Lower lobe of right lung (tissue), 2 donors: ENCODE measurements at places on chromosomes 1 and 21. TPM values are rescaled to one million over a fixed set of nuclear protein-coding genes. Genes with fewer than 3 reads are reported as not detected.

- DNase-seq, result no peak
These were observed 142.8 kb downstream of the CDC7 start for GRCh38 chr1:91643431-91643830.

The HSD3B1 gene
- total RNA-seq, result not detected

DNA sequence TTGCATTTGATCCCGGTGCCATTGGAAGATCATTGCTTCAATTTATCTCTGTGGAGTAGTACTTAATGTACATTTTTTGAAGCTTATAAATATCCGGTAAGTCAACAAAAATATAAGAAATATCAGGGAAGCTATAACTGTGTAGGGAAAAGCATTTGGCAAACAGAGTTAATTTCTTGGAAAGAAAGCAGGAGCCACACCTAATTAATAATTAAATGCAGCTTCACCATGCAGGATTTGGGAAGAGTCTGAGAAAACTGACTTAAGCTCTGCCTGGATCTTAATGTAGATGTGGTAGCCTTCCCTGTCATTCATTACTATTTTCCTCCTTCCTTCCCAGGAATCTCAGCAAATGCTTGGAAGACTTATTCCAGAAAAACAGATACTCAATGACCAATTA is 134.5 kb downstream of the ATP5PO start:
- DNase-seq, result no peak

DNA sequence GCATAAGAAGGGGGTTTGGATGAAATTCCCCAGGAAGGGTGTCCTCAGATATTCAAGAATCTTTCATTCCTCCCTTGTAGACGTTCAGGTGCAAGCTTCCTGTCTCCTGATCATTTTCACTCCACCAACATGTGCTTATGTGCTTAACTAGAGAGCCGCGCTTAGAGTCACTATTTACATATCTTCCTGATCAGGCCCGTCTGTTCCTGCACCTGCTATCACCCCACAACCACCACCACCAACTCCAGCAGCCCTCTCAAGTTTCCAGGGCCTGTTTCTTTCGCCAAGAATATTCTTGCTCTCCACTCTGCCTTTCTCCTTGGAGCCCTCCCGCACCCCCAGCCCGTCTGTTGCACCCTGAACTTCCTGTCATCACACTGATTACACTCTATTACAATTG is 113.4 kb downstream of the SPSB1 start:
- no peak for DNase-seq

The LCE1B gene
- not detected for total RNA-seq

- no peak for DNase-seq
These were observed 263.2 kb downstream of the ZNF648 start for GRCh38 chr1:181798191-181798926.

- no peak for DNase-seq
These were observed 76.5 kb upstream of the FGGY start for GRCh38 chr1:59220356-59220755.

GRCh38 chr1:23867542-23867894 is 572 bp downstream of the FUCA1 start:
- no peak for DNase-seq

The C1QA gene
- 935 TPM for total RNA-seq

The CD1C gene
- 3.0 TPM for total RNA-seq

DNA sequence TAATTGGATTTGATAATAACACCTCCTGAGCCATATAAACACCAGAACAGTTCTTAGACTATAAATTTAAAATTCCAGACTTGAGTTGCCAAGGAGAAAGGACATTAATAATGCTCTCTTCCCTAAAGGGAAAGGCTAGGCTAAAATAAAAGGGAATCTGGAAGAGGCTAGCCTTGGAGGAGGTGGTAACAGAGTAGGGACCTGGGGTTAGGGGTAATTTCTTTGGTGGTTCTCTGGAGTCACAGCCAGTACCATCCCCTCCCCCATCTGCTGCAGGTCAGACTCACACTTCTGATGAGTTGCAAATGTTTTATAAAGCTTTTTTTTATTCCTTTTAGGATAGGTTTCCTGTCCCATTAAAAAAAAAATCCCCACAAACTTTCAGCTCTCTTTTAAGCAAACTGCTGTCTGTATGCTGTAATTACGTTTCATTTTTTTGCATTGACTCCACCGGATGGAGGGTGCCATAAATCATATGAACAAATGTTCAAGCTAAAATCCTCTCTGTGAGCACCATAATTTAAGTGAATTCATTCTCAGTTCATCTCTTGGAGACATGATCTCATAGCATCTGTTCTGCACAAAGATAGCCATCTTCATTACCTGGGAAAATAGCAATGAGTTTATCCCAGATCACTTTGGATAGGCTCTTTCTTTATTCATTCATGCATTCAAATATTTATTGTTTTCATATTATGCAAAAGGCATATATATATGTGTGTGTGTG is 379.6 kb downstream of the TTLL7 start:
- DNase-seq, result no peak

DNA sequence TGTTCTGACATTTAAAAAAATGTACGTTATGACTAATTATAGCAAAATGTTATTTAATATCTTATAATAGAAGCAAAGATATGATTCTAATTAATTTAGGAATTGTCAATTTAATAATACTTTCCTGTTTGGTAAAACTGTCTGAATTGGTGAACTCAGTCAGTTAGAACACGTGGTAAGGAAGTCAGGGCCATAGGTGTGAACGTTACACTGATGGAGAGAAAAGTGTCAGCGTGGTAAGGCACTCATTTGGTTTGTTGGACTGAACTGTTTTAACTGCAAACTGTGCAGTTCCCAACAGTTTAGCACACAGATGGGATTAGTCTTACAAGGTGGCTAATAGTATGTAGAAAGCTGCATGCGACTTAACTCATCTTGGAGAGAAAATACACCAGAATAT is 102.9 kb downstream of the EPB41 start:
- no peak for DNase-seq

The NOS1AP gene
- 3.6 TPM for total RNA-seq

The IL22RA1 gene
- total RNA-seq, result 0.83 TPM

The SPRR2B gene
- total RNA-seq, result not detected

The VWA1 gene
- 58.7 TPM for total RNA-seq

GRCh38 chr1:37033355-37034101 is 787 bp downstream of the GRIK3 start:
- DNase-seq, result no peak

- peak; percentile 52 for DNase-seq
These were observed 20.8 kb upstream of the RLF start for GRCh38 chr1:40140211-40140973.

The GJA4 gene
- total RNA-seq, result 16.1 TPM

The KRTAP21-2 gene
- total RNA-seq, result not detected

The KRTAP13-2 gene
- not detected for total RNA-seq
